H7 (cell line): ENCODE measurements at places on chromosomes 5 and 9.

DNA sequence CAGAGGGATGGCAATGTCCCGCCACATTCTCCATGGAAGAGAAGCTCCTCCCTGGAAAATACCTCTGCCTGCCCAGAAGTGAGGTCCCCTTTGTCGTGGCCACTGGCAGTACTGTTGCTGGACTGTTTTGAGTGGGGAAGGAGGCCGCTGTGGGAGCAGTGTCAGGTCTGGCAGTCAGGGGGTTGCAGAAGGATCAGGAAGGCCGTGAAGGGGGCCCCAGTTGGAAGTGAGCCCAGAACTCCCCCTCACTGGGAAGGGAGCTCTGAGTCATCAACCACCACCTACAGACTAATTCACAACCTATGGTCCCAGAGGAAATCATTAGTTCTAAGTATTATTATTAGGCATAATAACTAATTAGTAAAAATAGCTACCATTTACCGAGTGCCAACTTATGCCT, 200.4 kb downstream of the TTLL11 start:
- DNase-seq: no peak

DNA sequence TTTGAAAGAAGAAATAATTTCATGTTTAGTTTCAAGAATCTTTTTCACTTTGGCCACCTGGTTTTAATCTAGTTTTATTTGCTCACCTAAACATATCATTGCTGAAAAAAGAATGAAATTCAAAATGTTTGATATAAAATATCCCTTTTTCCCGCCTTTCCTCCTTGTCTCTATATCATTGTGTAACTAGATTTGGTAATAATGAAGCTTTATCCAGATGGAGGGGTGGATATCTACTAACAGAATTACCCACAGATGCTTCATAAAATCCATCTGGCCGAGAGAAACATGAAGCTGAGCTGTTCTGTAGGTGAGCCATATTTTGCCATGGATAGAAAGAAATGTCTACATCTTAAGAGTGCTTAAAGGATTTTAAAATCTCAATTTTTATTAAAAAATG, 214.7 kb downstream of the ICE1 start:
- no peak for DNase-seq

GRCh38 chr9:79689576-79689975, 117.8 kb downstream of the TLE4 start:
- DNase-seq: no peak

- no peak for DNase-seq
Observed at GRCh38 chr9:105051897-105052296, 123.9 kb upstream of the ABCA1 start.

GRCh38 chr9:108662091-108662875, 193.5 kb downstream of the ACTL7B start:
- no peak for DNase-seq
